Activated CD4-positive, CD25-positive, alpha-beta regulatory T cell treated with anti-CD3 and anti-CD28 coated beads, Interleukin-2, amount 50 U/mL, for 72 hours (primary cell): ENCODE measurements at places on chromosomes 4 and X.

DNA sequence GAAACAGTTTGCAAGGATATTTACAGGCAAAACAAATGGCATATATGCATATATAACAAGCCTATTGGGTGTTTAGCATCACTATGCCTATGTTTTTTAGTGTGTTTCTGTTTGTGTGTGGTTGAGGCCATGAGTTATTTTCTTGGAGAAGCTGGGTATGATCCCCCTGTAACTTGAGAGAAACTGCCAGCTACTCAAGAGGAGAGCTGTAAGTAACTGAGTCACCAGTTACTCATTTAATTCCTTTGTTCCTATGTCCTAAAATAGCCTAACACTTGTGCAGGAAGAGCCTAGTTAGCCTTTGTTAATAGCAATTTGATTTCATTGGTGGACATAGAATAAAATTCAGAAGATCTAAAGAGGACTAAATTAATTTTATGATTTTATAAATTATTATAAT, 79.1 kb downstream of the PWWP3B start:
- no peak for DNase-seq

DNA sequence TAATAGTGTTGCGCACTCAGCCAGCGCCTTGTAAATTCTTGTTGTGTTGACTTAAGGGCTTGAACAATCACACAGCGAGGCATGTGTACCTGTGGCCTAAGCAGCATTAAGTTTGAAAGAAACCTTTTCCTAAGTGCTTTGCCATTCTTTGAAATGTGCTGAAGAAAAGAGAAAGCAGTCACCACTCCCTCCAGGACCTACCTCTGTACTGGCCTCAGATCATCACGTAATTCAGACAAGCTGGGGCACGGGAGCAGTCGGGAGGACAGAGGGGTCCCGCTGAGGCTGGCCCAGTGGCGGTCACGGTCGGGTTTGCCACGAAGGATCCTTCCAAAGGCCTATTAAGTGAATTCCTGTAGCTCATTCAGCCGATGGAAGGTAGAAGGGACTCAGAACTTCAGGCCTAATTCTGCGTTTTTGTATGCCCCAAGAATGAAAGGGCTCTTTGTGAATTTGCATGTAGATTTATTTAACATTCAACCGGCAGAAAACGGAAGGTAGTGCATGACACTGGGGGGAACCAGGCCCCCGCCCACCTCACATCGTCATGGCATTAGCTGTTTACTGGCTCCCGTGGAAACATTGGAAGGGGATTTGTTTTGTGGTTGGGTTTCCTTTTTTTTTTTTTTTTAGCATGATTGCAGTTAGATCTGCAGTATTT, 106.3 kb downstream of the TRAPPC11 start:
- DNase-seq, result no peak

- no peak for DNase-seq
Observed at GRCh38 chrX:154412468-154412867, 1.1 kb downstream of the TAFAZZIN start.

- DNase-seq, result no peak
Observed at GRCh38 chr4:94525993-94526728, 74.4 kb downstream of the PDLIM5 start.

DNA sequence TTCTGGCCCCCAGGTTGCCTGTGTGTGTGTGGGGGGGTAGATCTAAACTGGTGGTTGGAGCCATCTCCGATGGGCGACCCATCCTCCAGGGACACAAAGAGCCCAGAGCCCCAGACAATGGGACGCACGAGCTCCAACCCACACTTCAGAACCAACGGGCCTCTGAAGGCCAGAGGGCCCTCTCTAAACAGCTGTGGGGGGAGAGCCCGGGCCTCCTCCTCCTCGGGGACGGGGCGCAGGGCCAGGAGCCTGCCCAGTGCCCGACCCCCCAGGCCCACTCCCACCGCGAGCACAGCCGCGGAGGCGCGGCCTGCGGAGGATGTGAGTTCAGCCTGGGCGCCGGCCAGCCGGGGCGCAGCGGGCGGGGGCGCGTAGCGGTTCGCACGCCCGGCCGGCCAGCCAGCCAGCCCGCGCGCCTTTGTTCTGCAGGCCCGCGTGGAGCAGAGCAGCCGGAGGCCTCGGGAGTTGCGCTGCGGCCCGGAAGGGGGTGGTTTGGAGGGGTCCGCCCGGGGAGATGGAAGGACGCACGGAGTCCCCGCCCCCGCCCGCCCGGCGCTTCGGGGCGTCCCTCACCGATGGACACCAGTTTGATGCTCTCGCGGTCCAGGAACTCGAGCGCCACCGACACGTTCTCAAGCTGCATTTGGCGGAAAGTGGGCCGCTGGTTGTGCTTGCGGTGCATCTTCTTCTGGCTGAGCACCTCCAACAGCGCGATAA, 4.0 kb downstream of the FLNA start:
- no peak for DNase-seq

- no peak for DNase-seq
Observed at GRCh38 chrX:122475306-122475705, 708.8 kb upstream of the GRIA3 start.

DNA sequence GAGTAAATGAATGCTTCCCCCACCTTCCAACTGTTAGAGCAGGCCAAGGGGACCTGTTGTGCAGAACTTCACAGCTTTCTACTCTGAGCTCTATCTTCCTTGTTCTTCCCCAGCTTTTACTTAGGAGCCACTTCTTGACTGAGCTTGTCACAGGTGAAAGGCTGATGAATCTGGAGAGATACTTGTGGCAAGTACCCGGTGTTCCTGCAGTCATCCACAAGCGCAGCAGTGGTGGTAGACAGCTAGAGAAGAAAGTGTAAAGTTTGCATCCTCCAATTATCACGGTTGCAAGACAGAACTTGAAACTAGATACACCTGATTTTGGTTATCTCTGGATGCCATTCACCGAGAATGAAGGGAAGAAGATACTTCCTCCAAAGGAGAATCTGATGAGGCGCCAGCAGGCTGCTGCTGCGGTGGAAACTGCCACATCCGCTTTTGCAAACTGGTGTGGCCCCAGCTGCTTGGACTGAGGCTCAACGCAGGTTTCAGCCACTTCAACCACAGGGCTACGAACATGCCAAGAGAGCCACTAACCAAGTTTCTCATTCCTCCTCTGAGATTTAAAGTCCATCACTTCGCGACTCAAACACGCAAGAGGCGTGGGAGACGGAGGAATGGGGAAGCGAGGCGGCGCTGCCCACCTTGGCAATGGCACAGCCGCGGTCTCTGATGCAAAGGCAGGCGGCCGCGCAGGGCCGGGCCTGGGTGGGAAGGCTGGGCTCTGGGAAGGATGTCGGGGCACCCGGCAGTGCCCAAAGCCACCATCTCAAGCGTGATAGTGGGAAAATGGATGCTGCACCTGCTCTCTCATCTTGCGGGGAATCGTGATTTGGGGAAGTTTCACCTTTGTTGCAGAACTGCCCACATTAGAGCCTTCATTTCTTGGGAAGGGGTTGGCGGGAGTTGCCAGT, 1.3 kb upstream of the FHIP1A start:
- peak; percentile 47 for DNase-seq

GRCh38 chr4:184398741-184399511, 75.4 kb downstream of the IRF2 start:
- no peak for DNase-seq

DNA sequence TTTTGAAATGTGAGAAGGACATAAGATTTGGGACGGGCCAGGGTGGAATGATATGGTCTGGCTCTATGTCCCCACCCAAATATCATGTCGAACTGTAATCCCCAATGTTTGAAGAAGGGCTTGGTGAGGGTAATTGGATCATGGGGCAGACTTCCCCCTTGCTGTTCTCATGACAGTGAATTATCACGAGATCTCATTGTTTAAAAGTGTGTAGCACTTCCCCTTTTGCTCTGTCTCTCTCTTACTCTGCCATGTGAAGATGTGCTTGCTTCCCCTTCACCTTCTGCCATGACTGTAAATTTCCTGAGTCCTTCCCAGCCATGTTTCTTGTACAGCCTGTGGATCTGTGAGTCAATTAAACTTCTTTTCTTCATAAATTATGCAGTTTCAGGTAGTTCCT, 17.5 kb downstream of the MTMR8 start:
- no peak for DNase-seq

DNA sequence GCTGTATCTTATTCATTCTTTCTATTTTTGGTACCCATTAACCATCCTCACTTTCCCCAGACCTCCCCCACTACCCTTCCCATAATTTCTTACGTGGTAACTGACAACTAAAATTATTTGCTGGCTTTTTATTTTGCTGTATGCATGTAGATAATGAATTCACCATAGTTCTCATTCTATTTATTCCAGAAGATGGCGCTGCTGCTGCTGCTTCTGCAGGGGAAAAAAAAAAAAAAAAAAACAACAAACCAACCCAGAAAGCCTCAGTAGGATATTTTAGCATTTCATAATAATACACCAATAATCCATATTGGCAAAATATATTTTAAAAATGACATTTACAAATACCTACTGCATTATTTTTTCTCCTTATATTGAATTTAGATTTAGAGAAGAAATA, 416.6 kb upstream of the MAGEB18 start:
- DNase-seq, result no peak

- no peak for DNase-seq
Observed at GRCh38 chr4:60709061-60709460, 491.1 kb upstream of the ADGRL3 start.

- DNase-seq, result no peak
Observed at GRCh38 chr4:100414016-100414790, 103.6 kb downstream of the EMCN start.

DNA sequence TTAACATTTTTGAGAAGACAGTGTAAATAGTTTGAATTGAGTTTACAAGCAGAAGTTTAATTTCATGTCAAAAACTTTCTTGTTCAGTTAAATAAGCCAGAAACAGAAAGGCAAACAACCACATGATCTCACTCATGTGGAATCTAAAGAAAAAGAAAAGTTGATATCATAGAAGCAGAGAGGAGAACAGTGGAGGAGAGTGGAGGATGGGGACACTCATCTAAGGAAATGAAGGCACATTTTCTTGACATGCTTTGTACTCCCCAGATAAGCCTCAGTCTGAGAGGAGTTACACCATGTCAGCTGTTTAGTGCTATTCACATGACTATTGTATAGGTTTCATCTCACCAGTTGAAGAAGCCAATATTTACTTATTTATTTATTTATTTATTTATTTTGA, 13.5 kb downstream of the SNCA start:
- DNase-seq, result no peak

GRCh38 chrX:45628041-45628440, 427.4 kb upstream of the DIPK2B start:
- no peak for DNase-seq

DNA sequence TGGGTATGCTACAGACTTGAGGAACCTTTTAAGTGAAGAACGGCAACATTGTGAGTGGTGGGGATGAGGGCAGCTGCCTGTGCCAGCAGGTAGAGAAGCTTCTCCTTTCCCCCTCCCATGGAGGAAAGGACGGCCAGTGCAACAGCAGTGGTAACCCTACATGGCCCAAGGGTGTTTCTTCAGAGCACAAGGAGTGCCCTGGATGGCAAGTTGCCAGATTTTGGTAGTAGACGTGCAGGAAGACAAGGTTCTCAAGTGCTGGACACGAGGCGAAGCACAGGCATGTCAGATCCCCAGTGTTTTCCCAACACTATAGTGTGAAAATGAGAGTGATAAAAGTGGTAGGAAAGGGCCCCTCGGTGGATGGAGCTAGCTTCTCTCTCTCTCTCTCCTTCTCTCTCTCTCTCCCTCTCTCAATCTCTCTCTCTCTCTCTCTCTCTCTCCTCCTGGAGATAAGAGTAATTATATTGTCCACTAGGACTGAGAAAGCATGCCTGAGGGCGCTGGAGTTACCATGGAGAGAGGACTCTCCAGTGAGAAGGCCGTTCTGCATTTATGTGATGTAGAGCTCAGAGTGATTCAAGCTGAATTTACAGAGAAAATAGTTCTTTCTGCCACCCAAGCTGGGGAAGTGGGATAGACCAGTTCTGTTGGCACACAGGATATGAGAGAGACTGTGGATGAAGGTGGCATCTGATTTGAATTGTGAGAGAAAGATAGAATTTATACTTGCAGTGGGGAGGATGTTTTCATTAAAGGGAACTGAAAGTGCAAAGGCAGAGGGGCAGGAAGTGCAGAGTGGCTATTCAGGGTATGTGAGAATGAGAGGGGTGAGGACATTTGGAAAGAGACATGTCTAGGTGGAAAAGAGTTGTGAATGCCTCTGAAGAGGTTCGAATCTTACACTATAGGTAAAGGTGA, 25.7 kb upstream of the TRPC3 start:
- no peak for DNase-seq

- no peak for DNase-seq
Observed at GRCh38 chr4:12724510-12724909, 759.6 kb downstream of the RAB28 start.

DNA sequence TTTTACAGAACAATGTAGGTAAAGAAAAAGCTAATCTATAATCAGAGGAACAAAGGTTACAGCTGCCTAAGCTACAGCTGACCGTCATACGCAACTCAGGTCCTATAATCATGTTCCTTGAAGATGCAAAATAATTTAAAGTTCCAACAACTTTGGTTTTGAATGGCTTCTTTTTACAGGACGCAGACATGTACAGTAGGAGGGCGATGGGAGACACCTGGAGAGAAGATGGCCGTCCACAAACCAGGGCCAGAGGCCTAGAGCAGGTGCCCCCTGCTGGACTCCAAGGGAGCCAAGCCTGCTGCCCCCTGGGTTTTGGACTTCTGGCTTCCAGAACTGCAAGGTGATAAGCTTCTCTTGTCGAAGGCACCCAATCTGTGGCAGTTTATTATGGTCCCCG, 10.6 kb downstream of the HGFAC start:
- no peak for DNase-seq

GRCh38 chrX:9465380-9466123, 694 bp downstream of the TBL1X start:
- DNase-seq, result peak; percentile 47

DNA sequence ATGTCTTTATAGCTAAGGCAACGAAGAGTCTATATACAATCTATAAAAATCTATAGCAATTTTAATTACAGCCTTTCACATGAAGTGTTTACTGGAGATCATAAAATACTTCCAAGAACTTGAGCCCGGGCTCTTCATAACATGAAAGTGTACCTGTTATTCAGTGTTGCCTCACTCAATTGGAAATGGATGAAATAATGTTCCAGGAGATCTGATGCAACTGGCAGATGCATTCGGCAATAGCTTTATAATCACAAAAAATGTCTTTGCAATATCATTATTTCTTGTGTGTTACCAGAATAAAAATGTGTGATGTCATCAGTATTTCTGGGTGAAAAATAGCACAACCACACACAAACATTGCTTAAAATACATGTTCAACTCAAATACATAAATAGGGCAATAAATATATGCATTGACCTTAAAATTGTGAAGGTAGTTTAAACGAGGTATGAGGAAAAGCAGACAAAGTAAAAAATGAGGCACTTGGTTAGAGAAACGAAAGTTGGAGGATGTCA, 1266.8 kb upstream of the PCDH7 start:
- DNase-seq, result no peak

- DNase-seq, result no peak
Observed at GRCh38 chr4:9781343-9782135, at the start of gene DRD5. TSS of gene DRD5 (plus strand) at chr4:9781634. CDS start at chr4:9782030, 396 bp downstream.
